ENCODE measurements at places on chromosomes 1 and 21.

GRCh38 chr1:190849346-190849745, 371.7 kb upstream of the BRINP3 start:
- DNase-seq = no peak

- no peak for DNase-seq
Measured at GRCh38 chr1:154714638-154715037, 106.7 kb upstream of the ADAR start.

- no peak for DNase-seq
Measured at GRCh38 chr1:113405573-113405972, 15.3 kb downstream of the MAGI3 start.

- no peak for DNase-seq
Measured at GRCh38 chr21:36425286-36425685, 40.1 kb downstream of the CHAF1B start.

- DNase-seq = no peak
Measured at GRCh38 chr1:23118957-23119792, 49.5 kb downstream of the LUZP1 start.
